ENCODE measurements at places on chromosomes 16 and 17.

DNA sequence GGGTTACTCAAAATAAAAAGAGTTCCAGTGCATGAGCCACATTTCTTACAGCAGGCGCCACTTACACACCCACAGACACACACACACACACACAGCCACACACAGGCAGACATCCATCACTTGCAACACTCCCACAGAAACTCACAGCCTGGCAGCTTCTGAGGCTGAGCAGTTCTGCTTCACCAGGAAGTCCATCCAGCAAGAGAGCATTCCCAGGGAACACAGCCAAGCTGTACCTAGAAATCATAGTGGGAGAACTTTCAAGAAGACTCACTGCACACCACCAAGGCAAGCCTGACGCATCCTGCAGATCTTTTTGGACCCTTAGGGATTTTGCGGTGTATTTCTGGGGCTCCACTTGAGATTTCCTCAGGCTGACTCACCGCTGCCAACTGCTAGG, 140.9 kb upstream of the WSB1 start:
- no peak for DNase-seq
- no peak overlapping the region for H3K4me3 ChIP-seq
- no peaks in the 10 kb centered on the region for H3K36me3 ChIP-seq

DNA sequence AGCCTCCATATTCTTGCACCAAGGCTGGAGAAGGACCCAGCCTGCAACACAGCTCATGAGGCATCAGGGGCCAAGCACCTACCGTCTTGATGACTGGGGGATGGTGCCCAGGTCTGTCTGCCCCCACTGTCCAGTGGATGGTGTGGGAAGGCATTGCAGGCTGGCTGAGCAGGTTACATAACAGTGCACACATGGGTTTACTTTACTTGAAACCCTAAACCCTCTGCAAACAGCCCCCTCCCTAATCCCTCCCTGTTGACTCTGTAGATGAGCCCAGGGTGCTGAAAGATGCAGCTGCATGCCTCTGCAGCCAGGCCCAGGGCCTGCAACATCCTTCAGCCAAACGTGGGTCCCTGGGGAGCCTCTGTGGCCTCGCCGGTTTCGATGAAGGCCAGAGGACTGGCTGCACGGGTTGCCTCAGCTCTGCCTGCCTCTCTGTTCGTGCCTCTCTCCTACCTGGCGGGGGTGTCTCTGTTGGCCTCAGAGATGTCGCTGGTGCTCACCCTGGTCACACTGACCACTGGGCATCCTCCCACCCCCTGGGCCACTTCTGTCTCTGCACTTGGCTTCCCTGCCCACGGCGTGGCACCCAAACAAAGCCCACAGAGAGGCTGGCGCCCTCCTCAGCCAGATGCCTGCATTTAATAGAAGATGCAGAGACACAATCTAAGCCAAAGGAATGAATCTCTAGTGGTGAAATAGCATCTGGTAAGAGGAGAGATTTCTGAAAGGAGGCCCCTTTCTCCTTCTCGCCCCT, 95.1 kb downstream of the METRNL start:
- no peak for DNase-seq
- no peaks in the 10 kb centered on the region for H3K4me1 ChIP-seq
- H3K27me3 ChIP-seq: peaks cover 86% of the 10 kb centered on the region
- no peaks in the 10 kb centered on the region for H3K36me3 ChIP-seq

GRCh38 chr16:27275394-27275793, 6.8 kb upstream of the NSMCE1 start:
- no peak overlapping the region for H3K27ac ChIP-seq
- H3K27me3 ChIP-seq: no peaks in the 10 kb centered on the region
- H3K36me3 ChIP-seq: no peaks in the 10 kb centered on the region
- H3K4me1 ChIP-seq: no peaks in the 10 kb centered on the region

DNA sequence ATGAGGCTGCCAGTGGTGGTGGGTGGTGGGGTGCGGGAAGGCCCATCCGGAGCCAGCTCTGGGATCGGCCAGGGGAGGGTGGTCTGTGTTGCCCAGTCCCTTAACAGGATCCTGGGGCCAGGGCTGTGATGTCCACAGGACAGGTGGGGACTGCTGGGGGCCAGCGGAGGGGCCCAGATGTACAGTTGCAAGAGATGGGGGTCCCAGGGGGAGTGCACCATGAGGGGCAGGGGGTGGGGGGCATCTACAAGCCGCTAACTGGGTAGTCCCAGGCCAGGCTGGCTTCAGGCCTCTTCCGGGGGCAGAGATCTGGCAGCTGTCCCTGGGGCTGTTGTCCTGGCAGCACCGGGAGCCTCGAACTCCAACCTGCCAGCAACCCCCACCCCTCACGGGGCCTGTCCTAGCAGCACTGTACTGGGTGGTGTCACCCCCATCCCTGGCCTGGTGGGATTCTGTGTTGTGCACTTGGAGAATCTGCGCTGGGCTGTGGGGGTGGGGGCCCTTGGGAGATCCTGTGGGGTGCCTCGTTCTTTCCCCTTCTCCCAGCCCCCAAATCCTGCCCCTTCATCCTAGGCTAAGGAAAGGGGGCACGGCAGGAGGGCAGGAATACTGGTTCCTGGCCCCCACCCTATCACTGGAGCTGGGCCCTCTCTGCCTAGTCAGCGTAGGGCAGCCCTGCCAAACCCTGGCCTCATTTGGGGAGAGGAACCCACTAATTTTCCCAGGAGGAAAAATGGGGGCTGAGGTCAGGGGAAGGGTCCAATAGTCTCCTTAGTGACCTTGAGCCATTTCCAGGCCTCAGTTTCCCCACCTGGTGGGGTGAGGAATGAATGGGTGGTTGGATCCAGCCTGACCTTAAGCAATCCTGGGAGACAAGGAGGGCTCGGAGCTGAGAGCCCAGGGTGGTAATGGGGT, 1.4 kb downstream of the MTSS2 start:
- no peaks in the 10 kb centered on the region for H3K36me3 ChIP-seq
- DNase-seq: no peak
- H3K27me3 ChIP-seq: no peaks in the 10 kb centered on the region
- H3K4me1 ChIP-seq: no peaks in the 10 kb centered on the region

- H3K27me3 ChIP-seq: no peaks in the 10 kb centered on the region
- no peak overlapping the region for H3K4me3 ChIP-seq
- DNase-seq: no peak
- no peaks in the 10 kb centered on the region for H3K4me1 ChIP-seq
- no peaks in the 10 kb centered on the region for H3K36me3 ChIP-seq
- no peak overlapping the region for H3K27ac ChIP-seq
Observed at GRCh38 chr16:27769561-27770255, 219.8 kb downstream of the KATNIP start.

DNA sequence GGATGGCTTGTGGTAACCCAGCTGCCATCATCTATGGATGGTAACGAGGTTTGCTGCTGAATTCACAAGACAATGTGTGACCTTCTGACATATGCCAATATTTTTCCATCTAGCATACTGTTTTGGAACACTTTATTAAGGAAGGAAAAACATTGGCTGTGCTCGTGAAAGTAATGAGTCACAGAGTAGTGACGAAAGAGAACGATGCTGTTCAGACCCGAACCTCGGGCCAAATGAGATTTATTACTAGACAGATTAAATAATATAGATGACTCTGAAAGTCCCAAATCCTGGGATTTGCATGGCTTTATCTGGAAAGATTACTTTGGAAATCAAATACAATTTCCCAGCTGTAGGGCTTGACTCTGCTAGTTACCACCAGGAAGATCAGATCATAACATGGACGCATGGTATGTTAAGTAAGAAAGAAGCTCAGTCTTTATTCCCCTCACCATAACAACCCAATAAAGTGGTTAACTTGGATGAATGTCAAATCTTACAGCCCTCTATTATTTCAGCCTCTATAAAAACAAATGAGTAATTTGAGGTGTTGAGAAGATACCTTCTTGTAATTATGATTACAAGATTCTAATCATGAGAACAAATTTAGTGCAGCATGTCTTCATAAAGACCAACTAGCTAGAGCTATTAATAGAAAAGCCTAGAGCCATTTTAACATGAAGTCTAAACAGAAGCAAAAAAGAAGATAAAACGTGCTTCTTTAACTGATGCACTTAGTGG, 32.6 kb downstream of the ERN1 start:
- DNase-seq: no peak
- peak overlapping the region; percentile 98 for H3K27ac ChIP-seq

DNA sequence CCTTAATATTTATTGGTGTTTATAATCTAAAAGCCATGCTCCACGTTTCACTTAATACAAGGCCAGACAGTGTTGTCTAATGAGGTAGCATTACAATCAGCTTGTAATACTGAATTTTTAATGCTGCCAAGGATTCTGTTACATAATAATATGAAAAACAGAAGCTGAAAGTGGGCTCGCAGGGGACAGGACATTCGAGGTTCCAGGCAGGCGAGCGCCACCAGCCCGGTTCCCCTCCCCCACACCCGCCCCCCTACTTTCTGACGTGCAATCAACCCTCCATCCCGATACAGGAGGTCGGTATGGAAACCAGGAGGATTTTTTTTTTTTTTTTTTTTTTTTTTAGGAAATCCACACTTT, 6.2 kb upstream of the ZFHX3 start:
- DNase-seq: no peak
- H3K27me3 ChIP-seq: no peaks in the 10 kb centered on the region
- no peak overlapping the region for H3K4me3 ChIP-seq

DNA sequence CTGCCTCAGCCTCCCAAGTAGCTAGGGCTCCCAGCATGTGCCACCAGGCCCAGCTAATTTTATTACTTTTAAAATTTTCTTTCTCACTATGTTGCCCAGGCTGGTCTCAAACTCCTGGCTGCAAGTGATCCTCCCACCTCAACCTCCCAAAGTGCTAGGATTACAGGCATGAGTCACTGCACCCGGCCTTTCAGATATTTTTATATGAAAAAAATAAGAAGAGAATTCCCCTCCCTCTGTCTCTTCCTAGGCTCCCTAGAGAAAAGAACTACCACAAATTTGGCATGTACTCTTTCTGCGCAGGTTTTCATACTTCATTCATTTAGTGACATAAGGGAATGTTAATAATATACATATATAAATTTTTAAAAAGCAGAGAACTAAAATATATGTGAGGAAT, 21.7 kb upstream of the SMURF2 start:
- H3K27me3 ChIP-seq: no peaks in the 10 kb centered on the region
- no peaks in the 10 kb centered on the region for H3K36me3 ChIP-seq
- no peak overlapping the region for H3K4me3 ChIP-seq
- H3K4me1 ChIP-seq: no peaks in the 10 kb centered on the region

DNA sequence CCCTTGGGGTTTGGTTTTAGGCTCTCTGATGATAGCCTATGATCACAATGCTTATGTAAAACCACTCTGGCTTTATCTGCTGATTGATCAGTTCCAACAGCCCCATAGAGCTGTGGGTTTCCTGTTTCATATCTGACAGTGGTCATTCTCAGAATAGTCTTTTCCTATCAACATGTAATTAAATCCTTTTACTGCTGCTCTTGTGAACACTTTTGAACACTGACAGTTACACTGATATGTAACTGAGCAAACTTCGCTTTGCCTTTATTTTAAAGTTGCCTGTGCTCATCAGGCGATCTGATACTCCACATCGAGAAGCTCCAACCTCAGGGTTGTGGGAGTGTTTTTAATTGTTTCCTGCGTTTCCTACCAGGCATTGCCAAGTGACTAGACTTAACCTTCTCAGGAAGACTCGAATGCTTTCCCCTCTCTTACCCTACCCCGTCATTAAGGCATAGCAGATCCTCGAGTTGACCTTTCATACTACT, 17.3 kb upstream of the CLEC18B start:
- H3K27ac ChIP-seq: no peak overlapping the region
- no peak overlapping the region for H3K4me3 ChIP-seq

GRCh38 chr17:230395-230770, 48.9 kb upstream of the DOC2B start:
- no peak for DNase-seq
- H3K4me3 ChIP-seq: no peak overlapping the region
- H3K4me1 ChIP-seq: no peaks in the 10 kb centered on the region
- peaks cover 96% of the 10 kb centered on the region for H3K27me3 ChIP-seq

DNA sequence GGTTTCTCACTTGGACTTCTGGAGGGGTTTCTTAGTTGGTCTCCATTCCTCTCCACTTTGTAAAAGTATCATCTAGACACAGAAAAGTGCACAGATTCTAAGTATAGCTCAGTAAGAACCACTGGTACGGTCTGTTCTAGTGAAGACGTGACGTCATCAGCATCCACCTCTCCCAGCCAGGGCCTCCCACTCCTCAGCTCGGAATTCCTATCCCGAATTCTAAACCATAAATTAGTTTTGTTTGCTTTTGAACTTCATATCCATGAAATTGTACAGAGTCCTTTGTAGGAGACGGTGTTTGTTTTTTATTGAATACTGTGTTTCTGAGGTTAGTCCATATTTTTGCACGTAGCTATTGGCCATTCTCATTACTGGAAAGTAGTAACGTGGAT, 25.5 kb downstream of the FOXK2 start:
- no peaks in the 10 kb centered on the region for H3K27me3 ChIP-seq
- no peak for DNase-seq
- no peaks in the 10 kb centered on the region for H3K36me3 ChIP-seq
- no peaks in the 10 kb centered on the region for H3K4me1 ChIP-seq

DNA sequence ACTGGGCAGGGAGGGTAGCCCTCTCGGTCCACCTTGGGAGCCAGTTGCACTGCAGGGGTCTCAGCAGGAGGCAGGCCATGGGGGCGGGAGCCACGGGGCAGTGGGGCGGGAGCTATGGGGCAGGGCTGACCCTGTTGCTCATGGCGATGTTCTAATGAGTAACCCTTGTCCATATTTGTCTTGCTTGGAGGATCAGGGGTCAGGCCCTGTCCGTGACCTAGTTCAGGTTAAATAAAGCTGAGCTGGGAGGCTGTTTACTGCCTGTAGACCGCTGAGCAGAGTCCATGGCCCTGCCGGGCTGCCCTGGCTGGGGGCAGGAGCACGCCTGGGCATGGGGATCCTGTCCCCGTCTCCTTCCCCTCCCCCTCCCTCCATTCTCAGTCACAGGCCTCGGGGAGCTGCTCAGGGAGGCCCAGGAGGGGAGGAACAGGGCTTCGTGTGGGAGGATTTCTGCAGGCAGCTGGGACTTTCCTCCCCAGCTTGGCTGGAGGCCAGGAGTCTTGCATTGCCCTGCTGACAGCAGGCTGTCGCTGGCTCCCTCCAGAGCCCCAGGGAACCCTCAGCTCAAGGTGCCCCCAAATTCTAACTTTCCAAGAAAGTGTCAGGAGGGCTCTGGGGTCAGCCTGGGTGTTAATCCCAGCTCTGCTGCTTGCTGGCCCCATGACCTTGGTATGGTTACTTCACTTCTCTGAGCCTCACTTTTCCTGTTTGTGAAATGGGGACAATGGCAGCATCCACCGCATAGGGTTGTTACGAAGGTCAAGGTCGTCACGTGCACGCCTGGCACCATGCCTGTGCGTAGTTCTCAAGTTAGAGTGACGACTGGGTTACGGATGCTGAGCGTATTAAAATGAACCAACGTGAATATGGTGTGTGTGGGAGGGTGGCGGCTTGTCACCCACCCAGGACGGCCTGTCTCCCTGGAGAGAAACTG, 6.1 kb upstream of the SERPINF2 start:
- no peak overlapping the region for H3K4me3 ChIP-seq
- no peaks in the 10 kb centered on the region for H3K27me3 ChIP-seq
- DNase-seq: no peak
- H3K4me1 ChIP-seq: no peaks in the 10 kb centered on the region

GRCh38 chr16:2087748-2088631, 40.2 kb downstream of the TSC2 start:
- no peaks in the 10 kb centered on the region for H3K36me3 ChIP-seq
- H3K4me3 ChIP-seq: no peak overlapping the region
- H3K4me1 ChIP-seq: no peaks in the 10 kb centered on the region
- H3K27me3 ChIP-seq: no peaks in the 10 kb centered on the region

GRCh38 chr17:81428516-81428915, 33.3 kb downstream of the BAHCC1 start:
- H3K27ac ChIP-seq: no peak overlapping the region
- peaks cover 76% of the 10 kb centered on the region for H3K27me3 ChIP-seq
- no peaks in the 10 kb centered on the region for H3K4me1 ChIP-seq

GRCh38 chr17:2063261-2064146, 8.6 kb downstream of the HIC1 start:
- H3K36me3 ChIP-seq: no peaks in the 10 kb centered on the region
- no peak for DNase-seq

Data from MM.1S (cell line).